SIG-M5 (cell line): ENCODE measurements at places on chromosomes 5 and 9.

DNA sequence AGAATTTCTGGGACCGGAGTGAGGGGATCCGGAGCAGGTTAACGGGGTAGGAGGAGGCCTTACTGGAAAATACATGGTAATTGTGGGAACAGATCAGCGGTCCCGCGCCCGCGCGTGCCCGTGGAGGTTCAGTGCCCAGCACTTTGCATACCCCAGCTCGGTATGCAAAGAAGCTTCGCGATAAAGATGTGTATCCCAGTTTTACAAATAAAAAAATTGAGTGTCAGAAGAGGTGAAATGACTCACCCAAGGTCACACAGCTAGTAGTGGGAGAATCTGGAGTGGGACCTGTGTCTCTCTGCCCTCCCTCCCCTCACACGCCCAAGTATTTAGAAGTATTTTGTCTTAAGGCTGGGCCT, 967 bp downstream of the NEURL1B start:
- no peak for DNase-seq

- no peak for DNase-seq
Measured at GRCh38 chr5:34563931-34564709, 92.0 kb upstream of the RAI14 start.

- DNase-seq: no peak
Measured at GRCh38 chr5:56656846-56657726, 158.3 kb upstream of the MAP3K1 start.

DNA sequence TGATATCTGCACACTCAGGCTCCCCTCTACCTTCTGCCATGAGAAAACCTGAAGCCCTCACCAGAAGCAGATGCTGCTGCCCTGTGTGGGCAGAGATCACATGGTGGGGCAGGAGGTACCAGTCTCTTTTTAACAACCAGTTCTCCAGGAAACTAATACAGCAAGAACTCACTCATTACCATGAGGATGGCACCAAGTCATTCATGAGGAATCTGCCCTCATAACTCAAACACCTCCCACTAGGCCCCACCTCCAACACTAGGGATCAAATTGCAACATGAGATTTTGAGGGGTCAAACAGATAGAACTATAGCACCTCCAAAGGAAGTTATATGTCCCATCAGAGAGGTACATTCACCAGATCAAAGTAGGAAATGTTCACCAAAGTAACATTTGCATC, 136.3 kb upstream of the SHB start:
- DNase-seq: no peak

- DNase-seq: no peak
Measured at GRCh38 chr5:39955156-39955555, 530.4 kb upstream of the DAB2 start.

DNA sequence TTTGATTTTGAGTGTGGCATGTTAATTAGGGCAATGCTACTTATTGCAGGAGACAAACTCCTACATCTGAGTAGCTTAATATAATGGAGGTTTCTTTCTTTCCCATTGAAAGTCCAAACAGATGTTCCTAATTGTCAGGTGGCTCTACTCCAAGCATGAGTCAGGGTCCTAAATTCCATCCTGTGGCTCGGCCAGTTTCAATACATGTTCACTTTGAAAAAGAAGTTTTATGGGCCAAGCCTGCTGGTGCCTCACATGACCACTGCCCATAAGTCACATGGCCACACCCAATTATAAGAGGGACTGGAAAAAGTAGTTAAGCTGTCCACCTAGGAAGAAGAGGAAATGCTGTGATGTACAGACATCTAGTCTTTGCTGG, 170.4 kb downstream of the ARRDC3 start:
- DNase-seq: no peak

DNA sequence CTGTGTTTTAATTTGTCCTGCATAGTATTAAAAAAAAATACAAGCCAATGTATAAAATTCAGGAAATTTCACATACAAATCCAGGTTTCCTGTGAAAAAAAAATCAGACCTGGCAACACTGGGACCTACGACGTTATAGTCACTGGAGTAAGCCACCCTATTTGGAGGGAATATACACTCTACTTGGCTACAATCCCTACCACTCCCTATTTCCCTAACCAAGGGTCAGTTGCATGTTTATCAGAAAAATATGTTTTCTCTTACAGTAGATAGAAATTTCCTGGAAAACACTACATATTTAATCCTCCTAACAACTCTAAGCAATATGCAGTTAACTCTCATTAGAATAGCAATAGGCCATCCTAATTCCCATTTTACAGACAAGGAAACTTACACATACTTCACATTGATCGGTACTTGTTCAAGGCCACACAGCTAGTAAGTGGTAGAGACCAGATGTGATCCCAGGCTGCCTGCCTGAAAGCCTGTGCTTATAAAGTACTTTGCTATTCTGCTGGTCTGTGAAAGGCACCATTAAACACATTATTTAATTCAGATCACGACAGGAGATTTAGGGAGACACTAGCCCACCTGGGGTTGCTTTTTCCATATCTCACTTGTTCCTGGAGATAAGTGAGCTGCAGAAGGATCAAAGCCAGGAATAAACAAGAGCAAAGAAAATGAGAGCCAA, 70.8 kb downstream of the MFAP3 start:
- no peak for DNase-seq
